ENCODE measurements at places on chromosomes 13 and 19.

DNA sequence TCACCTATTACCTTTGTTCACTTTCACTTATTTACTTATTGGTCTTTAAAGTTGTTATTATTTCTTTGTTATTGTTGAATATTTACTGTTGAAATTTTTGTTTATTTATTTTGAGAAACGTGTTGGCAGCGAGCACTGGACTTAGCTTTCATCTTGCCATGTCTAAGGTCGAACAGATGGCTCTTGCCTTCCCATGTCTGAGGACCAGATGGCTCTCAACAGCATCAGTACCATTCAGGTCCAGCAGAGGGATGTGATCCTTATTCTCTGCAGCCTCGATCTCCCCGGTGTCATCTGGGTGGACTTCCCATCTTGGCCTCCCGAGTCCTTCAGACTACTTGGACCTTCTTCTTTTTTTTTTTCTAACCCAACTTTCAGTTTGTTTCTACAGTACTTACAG, 1437.6 kb downstream of the UQCRFS1 start:
- DNase-seq, result no peak

- DNase-seq, result no peak
Measured at GRCh38 chr13:25679936-25680335, 308.2 kb downstream of the ATP8A2 start.

GRCh38 chr13:51518827-51519226, 65.4 kb upstream of the WDFY2 start:
- peak; percentile 64 for DNase-seq

DNA sequence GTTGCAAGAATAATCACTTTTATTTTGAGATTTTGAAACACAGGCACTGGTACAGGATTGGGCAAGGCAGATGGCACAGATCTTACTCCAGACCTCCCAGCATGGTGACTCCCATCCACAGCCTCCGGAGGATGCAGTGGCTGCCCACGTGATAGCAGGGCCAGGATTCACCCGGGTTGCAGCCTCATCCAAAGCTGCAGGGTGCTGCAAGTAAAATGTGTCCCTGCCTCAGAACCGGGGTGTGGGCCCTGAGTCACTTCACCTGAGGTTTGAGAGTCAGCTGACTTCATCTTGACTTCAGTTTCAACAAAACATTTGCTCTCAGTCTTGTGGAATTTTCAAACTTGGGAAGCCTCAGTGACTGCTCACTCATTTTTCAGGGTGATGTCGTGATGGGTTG, 201.9 kb downstream of the FGF9 start:
- no peak for DNase-seq

GRCh38 chr19:39195755-39196154, 1.0 kb upstream of the NCCRP1 start:
- DNase-seq, result no peak

DNA sequence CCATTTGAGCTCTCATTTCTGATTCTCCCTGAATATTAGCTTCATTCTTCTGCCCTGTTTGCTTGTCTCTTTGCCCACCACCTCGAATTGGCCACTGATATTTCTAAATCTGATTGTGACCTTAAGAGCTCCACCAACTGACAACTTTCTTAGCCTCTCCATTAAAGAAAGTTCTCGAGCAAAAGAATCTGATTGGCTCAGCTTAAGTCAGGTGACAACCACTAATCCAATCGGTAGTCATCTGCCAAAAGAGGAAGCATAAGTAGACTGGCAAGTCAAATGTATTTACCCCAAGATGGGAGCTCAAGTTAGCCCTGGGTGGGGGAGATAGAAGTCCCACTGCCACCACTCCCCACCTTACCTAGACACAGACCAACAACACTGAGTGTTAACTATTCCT, 41.5 kb downstream of the NOTCH3 start:
- no peak for DNase-seq

- DNase-seq, result peak; percentile 92
Measured at GRCh38 chr19:45677351-45678230, 9.6 kb downstream of the GIPR start.

DNA sequence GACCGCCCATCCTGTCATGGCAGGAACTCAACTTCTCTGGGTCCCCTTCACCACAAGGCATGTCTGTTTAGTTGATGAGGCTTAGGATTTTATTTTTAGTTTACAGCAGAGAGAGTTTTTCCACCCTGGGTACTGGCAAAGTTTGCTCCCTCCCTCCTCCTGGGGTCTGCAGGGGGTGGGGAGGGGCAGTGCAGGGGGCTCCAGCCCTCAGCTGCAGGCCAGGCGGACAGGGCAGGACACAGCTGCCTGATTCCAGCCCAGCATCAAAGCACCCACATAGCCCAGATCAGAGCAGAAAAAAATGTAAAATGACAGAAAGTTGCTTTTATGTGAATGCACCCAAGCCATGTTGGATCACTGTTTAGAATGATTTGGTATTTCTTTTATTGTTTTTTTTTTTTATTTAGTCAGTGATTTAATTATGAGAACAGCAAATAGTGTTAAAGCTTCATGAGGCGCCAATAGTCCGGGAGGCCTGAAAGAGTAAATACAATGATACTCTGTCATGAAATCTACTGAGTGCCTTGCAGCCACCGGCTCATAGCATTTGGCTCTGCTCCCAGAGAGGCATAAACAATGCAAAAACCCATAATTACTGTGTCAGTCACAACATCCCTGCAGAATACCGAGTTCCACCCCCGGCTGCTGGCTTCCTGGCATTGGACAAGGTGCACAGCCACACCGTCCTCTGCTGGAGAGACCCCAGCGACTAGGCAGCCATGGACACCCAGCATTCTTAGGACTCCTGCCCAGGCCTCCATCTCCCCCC, 923.5 kb downstream of the UQCRFS1 start:
- DNase-seq, result no peak

DNA sequence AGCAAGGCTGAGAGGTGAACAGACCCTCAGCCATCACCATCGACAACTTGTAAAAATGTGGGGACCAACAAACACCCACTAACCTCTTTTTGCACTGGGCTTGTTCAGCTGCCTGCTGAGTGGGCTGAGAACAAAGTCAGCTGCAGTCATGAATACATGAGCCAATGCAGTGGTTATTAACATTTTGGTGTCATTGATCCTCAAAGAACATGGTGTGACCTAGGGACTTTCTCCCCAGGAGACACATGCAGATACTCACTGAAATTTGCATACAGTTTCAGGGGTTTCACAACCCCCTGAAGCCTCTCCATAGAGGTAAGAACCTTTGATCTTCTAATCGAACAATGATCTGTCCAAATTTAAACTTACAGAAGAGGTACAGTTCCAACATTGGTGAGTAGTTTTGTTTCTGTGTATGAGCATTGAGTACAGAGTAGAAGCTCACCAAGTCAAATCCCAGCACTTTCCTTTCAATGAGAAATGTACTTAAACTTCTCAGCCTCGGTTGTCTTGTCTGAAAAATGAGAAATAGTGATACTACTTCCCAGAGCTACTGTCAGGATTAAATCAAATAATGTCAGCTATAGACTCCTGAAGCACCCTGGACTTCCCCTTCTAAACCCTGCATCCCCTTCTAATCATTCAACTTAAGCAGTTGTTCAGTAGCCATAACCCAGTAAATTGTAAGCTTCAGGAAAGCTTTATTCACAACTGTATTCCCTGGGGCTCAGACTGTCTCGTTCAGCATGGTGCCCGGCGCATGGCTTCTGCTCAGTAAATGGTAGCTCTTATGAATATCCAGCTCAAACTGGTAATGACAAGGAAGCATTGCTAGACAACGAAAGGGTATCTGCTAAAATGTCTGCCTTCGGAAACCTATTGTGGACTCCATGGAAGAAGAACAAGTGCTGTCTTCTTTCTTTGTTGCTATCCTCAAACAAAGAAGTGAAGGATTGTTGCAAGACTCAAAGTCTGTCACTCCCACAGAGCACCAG, 148.7 kb downstream of the FOXO1 start:
- no peak for DNase-seq

GRCh38 chr19:32201211-32201610, 144.2 kb upstream of the ZNF507 start:
- DNase-seq, result no peak

GRCh38 chr13:113762538-113762937, 3.5 kb downstream of the TMEM255B start:
- DNase-seq, result peak; percentile 22

DNA sequence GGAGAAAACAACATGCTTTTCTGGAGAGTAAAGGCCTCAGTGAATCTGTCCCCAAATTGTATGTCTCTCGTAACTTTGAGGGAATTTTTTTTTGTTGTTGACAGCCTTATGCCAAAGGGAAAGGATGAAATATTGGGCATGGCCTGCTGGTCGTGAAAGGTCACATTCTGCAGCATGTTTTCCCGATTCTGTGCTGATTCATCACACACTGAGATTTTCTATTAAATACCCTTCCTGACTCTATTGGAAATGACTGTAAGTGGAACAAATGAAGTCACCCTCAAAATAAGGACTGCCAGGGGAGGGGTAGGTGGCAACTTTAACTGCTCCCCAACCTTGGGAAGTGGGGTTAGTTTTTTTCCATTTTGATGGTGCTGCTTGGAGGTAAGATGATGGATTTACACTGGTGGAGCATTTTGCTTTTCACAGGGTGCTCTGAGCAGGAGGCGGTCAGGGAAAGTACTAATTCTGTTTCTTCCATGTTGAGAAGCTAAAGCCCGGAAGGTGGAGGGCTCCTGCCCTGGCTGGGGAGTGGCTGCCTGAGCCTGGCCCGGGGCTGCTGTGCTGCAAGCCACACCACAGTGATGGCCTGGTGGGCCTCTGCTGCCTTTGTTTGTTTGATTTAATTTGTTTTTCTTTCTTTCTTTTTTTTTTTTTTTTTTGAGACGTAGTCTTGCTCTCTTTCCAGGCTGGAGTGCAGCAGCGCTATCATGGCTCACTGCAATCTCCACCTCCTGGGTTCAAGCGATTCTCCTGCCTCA, 116.8 kb upstream of the SPATA13 start:
- DNase-seq, result no peak

- no peak for DNase-seq
Measured at GRCh38 chr19:31154021-31154420, 195.2 kb downstream of the TSHZ3 start.

GRCh38 chr13:50408068-50408467, 392.8 kb downstream of the KCNRG start:
- no peak for DNase-seq

DNA sequence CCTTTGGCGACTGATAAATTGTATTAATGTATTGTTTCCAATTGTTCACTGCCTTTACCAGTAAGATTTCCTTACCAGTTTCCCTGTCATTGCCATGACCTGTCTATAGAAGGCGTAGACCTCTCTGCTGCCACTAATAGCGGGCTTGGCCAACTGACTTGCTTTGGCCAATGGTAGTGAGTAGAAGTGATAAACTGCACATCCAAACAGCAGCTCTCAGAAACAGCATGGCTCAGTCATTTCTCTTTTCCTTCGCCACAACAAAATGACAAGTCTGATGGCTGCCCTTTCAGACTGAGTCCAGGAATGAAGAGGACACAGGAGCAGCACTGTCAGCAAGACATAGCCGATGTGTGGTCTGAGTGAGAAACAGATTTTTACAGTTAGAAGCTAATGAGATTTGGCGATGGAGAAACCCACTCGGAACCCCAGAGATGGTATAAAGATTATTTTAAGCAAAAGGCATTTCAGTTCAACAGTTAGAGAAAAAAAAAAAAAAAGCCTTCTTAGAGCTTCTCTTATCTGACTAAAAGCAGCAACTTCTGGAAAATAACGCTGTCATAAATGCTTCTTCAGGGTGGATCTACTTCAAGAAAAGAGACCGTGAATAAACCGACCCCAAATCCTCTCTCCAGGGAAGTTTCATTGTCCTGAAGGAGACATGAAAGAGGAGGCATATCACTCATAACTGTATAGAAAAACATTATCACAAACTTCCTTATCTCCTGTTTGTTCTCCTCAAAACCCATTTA, 42.0 kb upstream of the TM9SF2 start:
- no peak for DNase-seq
